ENCODE measurements at places on chromosomes 1 and 21.

DNA sequence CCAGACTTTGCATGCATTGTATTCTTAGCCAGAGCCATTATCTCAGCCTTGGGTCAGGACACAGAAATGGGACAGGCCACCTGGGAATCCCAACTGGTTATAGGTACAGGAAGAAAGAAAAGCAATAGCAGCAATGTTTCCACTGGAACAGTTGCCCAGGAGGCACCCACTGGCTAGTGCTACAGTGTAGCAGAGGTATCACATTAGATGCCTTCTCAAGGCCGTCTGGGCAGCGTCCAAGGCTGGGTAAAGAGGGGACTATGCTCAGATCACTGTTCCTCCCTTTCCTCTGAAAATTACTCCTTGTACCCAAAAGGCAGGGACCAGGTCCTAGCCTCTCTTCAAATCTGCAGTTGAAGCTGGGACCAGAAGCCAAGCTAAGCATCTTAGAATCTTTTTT is 2.6 kb downstream of the CREB3L4 start:
- DNase-seq, result no peak

GRCh38 chr1:112346801-112347350 is 49.1 kb upstream of the CTTNBP2NL start:
- no peak for DNase-seq

DNA sequence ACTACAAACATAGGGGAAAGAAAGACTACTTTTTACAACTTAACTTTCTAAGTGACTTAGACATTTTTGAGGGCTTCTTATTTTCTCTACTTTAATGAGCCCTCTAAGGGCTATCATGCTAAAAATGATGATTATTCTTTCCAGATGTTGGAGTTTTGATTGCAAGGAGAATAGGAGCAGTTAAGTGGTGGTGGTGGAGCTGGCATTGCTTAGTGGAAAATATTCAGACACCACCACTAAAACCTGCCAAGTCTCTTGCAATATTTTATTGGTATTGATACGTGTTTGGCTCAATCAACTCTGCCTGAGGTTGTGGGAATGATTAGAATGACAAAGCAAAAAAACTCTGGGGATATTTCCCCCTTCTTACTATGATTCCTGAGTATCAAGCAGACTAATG is 82.6 kb upstream of the PTGFR start:
- no peak for DNase-seq

- DNase-seq, result no peak
Measured at GRCh38 chr1:22263359-22263758, 120.5 kb upstream of the WNT4 start.

- no peak for DNase-seq
Measured at GRCh38 chr1:229529639-229530038, 21.5 kb upstream of the NUP133 start.

DNA sequence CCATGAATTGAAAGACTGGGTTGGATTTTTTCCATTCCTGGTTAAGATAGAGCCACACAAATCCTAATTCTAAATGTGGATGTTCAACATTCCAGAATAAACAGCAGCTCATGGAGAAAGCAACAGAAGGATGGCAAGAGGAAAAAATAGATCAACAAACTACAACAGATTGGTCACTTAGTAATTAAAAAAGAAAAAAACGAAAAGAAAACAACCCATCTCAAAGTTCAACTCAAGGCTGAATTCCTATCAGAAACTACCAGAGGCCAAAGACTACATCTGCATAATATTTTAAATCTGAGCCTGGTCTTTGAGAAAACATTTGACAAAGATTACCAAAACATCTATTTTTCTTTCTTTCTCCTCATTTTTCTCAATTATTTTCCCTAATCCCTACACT is 69.9 kb downstream of the TGFBR3 start:
- DNase-seq, result no peak

- DNase-seq, result no peak
Measured at GRCh38 chr1:54011316-54012007, 6.5 kb downstream of the LDLRAD1 start.

GRCh38 chr1:204723131-204723787 is 37.7 kb upstream of the LRRN2 start:
- DNase-seq, result peak; percentile 7

GRCh38 chr1:48920851-48921250 is 144.2 kb upstream of the BEND5 start:
- DNase-seq, result no peak

DNA sequence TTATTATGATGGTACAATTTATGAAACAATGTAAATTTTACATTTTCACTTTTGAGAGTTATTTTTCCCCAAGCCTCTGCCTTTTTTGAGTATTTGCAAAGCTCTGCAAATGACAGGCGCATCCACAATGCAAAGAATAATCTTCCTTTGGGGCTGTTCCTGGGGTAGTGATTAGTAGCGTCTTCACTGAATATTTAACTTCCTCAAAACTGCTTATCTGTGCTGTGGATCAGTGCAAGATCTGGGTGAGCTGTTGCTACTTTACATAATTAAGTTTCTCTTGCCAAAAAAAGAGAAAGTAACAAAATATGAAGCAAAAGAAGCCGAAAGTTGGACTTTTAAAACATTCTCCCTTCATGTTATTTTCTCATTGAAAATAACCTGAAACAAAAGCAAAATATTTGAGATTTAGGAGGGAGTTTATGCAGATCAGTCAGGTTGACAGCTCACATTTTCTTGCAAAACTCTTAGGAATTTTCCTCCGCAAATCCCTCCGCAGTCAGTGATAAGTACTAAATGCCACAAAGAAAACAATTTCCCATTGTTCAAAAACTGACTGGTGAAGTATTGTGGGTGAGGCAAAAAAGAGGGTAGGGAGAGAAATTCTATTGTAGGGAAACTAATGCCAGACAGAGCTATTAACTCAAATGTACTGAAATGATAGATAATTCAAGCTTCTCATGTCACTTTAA is 276.4 kb upstream of the B3GALT2 start:
- no peak for DNase-seq

- DNase-seq, result no peak
Measured at GRCh38 chr1:29267321-29268070, 31.2 kb downstream of the PTPRU start.

DNA sequence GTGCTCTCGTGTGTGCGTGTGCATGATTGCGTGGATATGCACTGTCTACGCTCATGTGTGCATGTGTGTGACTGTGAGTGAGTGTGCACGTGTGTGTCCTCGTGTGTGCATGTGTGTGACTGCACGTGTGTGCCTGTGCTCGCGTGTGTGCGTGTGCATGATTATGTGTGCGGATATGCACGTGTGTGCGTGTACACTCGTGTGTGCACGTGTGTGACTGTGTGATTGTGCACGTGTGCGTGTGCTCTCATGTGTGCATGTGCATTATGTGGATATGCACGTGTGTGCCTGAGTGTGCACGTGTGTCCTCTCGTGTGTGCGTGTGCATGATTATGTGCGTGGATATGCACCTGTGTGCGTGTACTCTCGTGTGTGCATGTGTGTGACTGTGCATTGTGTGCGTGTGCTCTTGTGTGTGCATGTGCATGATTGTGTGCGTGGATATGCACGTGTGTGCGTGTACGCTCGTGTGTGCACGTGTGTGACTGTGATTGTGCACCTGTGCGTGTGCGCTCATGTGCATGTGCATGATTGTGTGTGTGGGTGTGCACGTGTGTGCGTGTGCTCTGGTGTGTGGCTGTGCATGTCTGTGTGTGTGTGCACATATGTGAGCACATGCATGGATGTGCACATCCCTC is 2.2 kb downstream of the MMEL1 start:
- no peak for DNase-seq

GRCh38 chr1:62391369-62391971 is 45.4 kb upstream of the USP1 start:
- DNase-seq, result peak; percentile 22

- DNase-seq, result no peak
Measured at GRCh38 chr21:38544661-38545060, 46.4 kb upstream of the ERG start.

All from activated T-cell treated with anti-CD3 and anti-CD28 coated beads, Interleukin-2, amount 50 U/mL, for 72 hours (primary cell).